ENCODE measurements at places on chromosomes 11 and 22.

GRCh38 chr11:66741153-66741552 is 12.1 kb upstream of the SPTBN2 start:
- DNase-seq, result no peak

GRCh38 chr22:21650280-21650679 is 8.2 kb downstream of the SDF2L1 start:
- no peak for DNase-seq

- DNase-seq, result no peak
Measured at GRCh38 chr11:62280452-62280851, 10.5 kb downstream of the SCGB2A2 start.

DNA sequence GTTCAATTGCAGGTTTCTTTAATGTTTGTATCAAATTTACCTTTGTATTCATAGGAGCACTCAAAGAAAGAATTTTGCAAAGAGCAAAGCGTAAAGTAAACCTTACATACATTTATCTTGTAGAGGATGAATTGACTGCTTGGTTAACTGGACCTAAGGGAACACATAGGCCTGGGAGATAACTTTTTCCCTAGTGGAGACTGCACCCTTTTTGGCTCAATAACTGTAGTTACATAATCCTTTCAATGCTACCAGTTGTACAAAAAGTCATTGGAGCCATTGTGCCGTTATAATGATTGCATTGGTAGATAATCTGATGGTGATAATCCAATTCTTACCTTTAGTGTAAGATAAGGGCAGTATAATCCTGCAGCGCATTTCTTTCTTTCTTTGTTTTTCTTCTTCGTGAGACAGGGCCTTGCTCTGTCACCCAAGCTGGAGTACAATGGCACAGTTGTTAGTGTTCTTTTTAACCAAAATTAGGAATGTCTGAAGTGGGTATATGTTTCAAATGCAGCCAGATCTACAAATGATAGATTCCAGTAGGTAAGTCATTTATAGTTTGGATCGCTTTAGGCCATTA is 18.3 kb downstream of the ATG13 start:
- no peak for DNase-seq

- DNase-seq, result no peak
Measured at GRCh38 chr22:33606504-33606903, 313.8 kb downstream of the LARGE1 start.

DNA sequence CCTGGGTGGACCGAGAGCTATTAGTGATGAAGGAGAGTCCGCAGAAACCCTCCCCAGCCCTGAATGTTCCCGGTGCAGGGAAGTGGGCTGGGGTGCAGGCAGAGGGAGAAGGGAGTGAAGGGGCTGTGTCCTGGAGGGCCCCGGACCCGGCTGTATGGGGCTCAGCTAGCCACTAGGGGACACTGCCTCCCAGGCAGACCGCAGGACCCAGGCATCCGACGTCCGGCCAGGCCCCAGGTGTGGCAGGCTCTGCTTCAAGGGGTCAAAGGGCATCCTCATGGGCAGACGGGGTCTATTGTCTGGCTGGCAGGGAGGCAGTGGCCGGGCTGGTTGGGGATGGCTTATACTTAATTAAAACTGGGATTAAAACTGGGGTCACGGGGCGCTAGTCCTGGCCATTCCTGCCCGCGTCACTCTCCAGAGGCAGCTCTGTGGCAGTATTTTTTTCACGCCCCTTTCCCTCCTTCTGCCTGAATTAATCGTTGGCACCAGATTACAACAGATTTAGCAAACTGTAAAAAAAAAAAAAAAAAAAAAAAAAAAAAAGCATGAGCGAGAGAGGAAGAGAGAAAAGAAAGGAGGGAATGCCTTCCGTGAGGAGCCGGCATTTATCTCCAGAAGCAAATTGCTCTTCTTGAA is 5.1 kb downstream of the FLRT1 start:
- DNase-seq, result peak; percentile 82

- no peak for DNase-seq
Measured at GRCh38 chr11:67648140-67648795, 2.3 kb downstream of the ACY3 start.

GRCh38 chr11:117928446-117929141 is 608 bp downstream of the TMPRSS13 start:
- no peak for DNase-seq

DNA sequence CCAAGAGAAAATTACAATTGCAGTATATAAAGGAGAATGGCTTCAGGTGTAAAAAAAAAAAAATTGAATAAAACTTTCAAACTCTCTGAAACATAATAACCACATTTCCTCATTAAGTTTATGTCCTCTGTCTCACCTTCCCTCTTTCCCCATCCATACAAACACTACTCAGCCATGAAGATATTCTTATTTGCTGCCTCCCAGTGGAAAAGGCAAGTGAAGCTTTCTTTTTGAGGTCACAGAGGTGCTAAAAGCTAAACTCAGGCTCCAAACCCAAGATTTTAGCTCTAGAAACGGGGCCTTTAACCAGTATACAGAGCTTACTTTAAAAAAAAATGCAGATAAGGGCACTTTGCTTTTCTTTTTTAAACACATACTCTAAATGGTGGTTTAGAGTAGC is 1568.5 kb downstream of the FAM181B start:
- no peak for DNase-seq

DNA sequence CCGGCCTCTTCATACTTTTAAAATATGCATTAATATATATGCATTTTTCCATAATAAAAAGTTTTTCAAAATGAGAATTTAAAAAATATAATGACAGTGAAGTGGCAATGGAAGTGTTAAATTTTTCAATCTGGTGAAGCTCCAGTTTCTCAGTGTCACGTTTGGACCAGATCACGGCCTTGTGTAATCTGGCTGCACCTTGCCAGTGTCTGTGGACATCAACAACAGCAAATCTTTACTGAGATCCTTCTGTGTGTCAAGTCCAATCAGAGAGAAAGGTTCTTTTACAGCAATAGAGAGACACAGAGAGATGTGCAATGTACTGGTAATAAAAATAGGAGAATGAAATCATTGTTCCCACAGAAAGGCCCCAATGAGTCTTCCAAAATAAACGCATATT is 49.8 kb upstream of the PAK1 start:
- no peak for DNase-seq

GRCh38 chr11:122656073-122656630 is 630 bp downstream of the UBASH3B start:
- DNase-seq, result no peak

- DNase-seq, result no peak
Measured at GRCh38 chr11:94036096-94036495, 14.9 kb downstream of the HEPHL1 start.

- DNase-seq, result no peak
Measured at GRCh38 chr11:115453693-115454490, 50.3 kb downstream of the CADM1 start.

- no peak for DNase-seq
Measured at GRCh38 chr11:134386945-134387344, 25.1 kb downstream of the B3GAT1 start.

- peak; percentile 75 for DNase-seq
Measured at GRCh38 chr11:9017773-9018172, 14.0 kb upstream of the NRIP3 start.

GRCh38 chr22:22210375-22210774 is 34.2 kb upstream of the VPREB1 start:
- DNase-seq, result no peak

DNA sequence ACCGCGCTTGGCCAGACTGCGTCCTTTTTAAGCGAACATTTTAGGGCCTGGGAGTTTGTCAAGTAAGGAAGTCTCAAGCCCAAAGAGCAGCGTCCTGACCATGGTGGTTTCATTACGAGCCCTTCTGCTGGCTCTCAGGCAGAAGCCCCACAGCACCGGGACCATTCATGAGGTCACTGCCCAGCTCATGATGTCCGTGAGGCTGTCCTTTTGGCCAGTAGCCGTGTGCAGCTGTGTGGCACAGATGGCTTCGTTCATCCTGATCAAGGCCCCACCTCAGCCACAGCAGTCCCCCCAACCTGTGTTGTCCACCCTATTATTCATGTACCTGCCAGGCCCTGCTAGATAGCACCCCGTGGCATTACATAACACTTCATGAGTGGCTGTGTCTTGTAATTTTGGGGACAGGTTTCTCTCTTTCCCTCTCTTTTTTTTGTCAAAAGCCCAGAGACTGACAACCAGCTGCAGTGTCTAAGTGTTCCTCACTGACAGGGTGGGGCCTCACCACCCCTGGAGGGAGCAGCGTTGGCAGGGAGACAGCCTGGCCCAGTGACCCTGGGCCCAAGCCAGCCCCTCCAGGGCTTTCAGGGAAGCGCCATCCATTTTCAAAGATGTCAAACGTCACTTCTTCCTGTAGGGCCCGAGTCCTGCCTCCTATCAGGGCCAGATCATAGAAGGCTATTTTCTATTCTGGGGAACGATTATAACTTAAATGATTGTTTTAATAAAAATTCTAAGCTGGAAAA is 21.8 kb upstream of the CABP7 start:
- DNase-seq, result no peak

GRCh38 chr22:33848251-33848650 is 72.0 kb downstream of the LARGE1 start:
- no peak for DNase-seq

DNA sequence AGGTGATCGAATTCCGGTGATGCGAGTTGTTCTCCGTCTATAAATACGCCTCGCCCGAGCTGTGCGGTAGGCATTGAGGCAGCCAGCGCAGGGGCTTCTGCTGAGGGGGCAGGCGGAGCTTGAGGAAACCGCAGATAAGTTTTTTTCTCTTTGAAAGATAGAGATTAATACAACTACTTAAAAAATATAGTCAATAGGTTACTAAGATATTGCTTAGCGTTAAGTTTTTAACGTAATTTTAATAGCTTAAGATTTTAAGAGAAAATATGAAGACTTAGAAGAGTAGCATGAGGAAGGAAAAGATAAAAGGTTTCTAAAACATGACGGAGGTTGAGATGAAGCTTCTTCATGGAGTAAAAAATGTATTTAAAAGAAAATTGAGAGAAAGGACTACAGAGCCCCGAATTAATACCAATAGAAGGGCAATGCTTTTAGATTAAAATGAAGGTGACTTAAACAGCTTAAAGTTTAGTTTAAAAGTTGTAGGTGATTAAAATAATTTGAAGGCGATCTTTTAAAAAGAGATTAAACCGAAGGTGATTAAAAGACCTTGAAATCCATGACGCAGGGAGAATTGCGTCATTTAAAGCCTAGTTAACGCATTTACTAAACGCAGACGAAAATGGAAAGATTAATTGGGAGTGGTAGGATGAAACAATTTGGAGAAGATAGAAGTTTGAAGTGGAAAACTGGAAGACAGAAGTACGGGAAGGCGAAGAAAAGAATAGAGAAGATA is at the start of gene MALAT1:
MALAT1 (plus strand) TSS at position 69 of the 736 bp plus-strand sequence.
- DNase-seq, result peak; percentile 96

- DNase-seq, result no peak
Measured at GRCh38 chr11:107011977-107012376, 6.3 kb downstream of the GUCY1A2 start.

DNA sequence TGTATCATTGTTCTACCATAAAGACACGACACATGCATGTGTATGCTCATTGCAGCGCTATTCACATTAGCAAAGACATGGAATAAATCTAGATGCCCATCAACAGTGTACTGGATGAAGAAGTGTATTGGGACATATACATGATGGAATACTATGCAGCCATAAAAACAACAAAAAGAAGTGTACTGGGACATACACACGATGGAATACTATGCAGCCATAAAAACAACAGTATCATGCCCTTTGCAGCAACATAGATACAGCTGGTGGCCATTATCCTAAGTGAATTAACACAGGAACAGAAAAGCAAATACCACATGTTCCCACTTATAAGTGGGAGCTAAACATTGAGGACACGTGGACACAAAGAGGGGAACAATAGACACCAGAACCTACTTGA is 22.7 kb downstream of the ARL14EP start:
- no peak for DNase-seq

GRCh38 chr11:83284501-83285150 is 1.5 kb downstream of the CCDC90B start:
- DNase-seq, result no peak

DNA sequence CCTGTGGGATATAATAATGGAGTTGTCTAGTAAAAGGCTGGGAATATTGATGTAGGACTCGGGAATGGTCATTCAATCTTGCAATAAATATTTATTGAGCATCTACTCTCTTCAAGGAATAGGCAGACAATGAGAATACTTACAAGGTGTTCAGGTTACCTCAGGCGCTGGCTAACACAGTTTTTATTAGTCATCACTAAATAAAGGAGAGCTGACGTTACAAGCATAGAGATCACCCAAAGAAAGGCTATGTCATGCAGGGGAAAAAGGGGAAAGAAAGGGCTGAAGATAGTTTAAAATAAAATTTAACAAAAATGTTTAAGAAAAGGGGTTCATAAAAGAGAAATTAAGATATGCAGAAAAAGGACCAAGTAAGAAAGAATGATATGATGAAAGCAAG is 15.8 kb upstream of the CTSC start:
- no peak for DNase-seq

DNA sequence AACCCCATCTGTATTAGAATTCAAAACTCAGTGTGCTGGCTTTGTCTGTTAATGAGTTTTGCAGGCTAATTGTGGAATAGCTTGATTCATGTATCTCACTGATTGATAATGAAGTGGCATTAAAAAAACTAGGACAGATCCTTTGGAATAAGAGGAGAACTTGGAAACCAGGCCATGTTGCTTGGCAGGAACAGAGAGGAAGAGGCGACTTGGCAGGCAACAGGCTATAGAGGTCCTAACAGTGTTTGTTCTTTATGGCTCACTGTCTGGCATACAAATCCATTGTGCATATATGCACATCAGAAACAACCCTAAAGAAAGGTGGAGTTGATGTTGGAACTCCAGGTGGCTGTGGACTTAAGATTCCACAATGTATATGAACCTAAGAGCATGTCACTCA is 17.4 kb upstream of the OR9I1 start:
- DNase-seq, result no peak

DNA sequence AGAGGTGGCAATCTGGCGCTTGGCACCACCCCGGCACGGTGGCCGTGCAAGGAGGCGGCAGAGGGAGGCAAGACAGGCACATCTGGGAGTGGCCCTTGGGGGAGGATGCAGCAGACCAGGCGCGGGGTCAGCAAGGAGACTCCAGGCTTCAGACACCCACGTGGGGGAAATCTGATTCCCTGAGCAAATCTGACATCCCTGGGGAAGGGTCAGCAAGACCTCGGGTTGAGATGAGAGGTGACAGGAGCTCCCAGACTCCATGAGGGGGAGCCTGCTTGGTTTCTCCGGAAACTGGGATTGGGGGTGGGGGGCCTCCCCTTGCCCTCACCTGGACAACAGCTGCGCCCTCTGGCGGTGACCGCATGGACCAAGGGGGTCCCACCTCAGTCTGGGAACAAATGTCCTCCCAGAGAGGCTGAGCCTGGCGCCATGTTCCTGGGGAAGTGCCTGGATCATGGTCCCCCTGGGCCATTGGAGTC is 4.0 kb upstream of the RCOR2 start:
- no peak for DNase-seq

GRCh38 chr11:121109916-121110586 is 9.0 kb downstream of the TECTA start:
- DNase-seq, result no peak

- no peak for DNase-seq
Measured at GRCh38 chr11:85989746-85990145, 79.1 kb downstream of the PICALM start.

All from Ammon's horn (tissue), 1 donor.